ENCODE measurements at places on chromosomes 4 and X.
A peak's percentile ranks its signal among the peaks of the same experiment; 100 is the strongest.

- no peak for DNase-seq
Measured at GRCh38 chr4:133263104-133263503, 114.0 kb downstream of the PCDH10 start.

GRCh38 chrX:50407976-50408375, 62.6 kb downstream of the DGKK start:
- no peak for DNase-seq

DNA sequence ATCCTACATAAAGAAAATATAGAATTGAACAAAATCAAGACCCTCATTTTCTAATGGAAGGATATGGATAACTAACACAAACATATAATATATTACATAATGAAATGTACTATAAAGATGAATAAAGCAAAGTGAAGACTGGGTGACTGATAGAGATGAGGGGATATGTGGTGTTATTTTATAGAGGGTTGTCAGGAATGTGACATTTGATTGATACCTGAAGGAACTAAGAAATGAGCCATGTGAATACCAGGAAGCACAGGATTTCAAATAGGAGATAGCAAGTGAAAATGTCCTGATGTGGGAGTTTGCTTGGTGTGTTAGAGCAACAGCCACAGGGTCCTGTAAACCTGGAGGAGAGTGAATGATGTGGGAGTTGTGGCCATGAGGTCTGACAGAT, 40.1 kb upstream of the GNPDA2 start:
- no peak for DNase-seq

DNA sequence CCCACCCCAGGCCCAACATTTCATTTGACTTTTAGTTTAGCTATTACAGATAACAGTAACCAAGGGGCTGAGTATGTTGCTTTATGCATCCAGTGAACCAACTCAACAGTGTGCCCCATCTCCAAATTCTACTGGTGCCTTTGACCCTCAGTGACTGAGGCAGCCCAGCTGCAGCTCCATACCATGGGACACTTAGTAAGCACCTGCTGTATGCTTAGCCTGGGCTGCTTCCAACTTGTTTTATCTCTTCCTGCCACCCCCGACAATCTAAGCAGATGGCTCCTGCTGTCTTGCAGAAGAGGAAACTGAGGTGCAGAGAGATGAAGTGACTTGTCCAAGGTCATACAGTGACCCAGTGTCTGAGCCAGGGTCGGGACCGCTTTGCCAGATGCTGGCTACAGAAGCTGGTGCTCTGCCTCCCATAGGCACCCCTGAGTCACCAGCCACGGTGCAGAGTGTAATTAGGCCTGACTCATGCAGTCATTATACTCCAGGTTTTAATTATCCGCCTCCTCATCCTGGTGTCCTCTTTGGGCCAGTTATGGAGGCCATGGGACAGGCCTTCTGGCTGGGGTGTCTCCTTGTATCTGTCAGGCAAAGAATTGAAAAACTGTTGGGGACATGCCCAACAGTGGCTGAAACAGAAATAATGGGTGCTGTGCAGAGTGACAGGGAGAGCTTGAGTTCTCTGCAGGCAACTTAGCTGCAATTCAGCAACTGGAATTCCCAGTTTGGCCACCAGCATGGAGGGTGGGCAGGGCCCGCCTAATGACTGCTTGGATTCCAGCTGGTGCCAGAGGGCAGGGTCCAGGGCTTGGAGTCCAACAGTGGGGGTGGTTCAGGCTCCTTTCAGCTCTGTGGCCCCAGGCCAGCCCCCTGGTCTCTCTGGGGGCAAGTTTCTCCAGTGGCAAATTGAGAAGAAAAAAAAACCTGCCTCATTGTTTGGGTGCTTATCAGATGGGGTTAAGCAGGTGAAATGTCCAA, 8.2 kb upstream of the GPR78 start:
- DNase-seq: no peak

- DNase-seq: no peak
Measured at GRCh38 chr4:112857461-112857860, 192.0 kb upstream of the ANK2 start.

- DNase-seq: no peak
Measured at GRCh38 chr4:82522472-82522871, 39.3 kb downstream of the TMEM150C start.

GRCh38 chr4:56976283-56976836, 1.0 kb downstream of the NOA1 start:
- no peak for DNase-seq

GRCh38 chr4:125780164-125780563, 465.4 kb downstream of the FAT4 start:
- no peak for DNase-seq

GRCh38 chrX:97587171-97587570, 703.5 kb downstream of the RPA4 start:
- no peak for DNase-seq

DNA sequence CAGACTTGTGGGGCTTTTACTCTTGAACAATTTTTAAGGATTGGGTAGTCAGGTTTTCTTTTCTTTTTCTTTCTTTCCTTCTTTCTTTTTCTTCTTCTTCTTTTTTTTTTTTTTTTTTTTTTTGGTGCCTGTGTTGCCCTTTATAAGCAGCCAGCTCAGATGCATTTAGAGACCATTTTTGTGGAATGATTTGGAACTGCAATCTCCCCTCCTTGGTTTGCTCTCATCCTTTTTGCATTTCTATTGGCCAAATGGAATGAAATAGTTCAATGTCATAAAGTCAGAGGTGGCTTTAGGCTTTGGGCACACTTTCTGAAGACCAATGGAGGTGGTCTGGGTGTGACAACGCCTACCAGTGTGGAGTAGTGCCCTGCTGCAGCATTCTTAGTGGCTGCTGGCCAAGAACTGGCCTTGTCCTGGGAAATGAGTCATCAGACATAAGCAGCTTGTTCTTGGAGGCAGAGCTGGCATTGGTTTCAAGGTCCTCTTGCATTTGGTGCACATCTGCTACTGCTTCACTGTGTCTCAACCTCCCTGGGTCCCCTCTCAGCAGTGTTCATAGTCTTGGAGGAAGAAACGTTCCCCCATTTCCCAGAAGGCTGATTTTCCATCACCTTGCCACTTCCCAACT, 84.5 kb downstream of the CT47B1 start:
- no peak for DNase-seq

DNA sequence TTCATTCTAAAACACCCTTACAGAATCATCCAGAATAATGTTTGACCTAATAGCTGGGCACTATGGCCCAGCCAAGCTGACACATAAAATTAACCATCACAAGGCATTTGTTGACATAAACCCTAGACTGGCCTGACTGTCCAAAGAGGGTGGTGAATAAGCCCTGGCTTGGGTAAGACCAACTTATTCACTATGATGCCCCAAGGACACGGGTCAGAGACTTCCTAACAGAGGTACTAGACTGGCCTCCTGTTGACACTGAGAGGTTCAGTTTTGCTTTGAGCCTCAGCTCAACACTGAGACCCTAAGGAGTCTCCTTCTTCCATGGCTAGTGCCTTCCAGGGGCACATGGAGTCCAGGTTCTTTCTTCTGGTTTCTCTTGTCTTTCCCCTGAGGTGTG, 21.3 kb downstream of the FGF2 start:
- no peak for DNase-seq

- no peak for DNase-seq
Measured at GRCh38 chr4:3019145-3019846, 55.0 kb downstream of the HTT-AS start.

- DNase-seq: no peak
Measured at GRCh38 chrX:31228415-31228832, 156.6 kb upstream of the FTHL17 start.

DNA sequence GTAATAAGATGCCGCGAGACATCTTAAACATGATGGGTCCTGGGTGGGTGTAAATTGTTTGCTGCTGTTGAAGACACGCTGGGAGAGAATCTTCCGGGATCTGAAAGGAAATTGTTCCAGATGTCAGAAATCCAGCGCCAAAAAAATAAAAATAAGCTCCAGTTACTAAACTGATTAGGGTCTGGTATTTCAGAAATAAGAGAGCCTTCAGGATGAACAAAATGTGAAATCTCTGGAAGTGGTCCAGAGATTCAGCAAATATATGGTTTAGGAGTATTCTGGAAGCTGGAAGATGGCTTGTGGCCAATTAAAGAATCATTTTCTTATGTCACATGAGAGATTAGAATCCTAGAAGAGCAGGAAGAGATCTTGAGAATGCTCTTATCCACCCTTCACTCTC, 75.8 kb upstream of the NHS start:
- DNase-seq: no peak

GRCh38 chrX:46849933-46850332, 13.1 kb downstream of the RP2 start:
- no peak for DNase-seq

GRCh38 chrX:27445438-27445837, 17.7 kb downstream of the PPP4R3C start:
- no peak for DNase-seq

GRCh38 chr4:159012381-159012780, 90.5 kb upstream of the RAPGEF2 start:
- DNase-seq: no peak

DNA sequence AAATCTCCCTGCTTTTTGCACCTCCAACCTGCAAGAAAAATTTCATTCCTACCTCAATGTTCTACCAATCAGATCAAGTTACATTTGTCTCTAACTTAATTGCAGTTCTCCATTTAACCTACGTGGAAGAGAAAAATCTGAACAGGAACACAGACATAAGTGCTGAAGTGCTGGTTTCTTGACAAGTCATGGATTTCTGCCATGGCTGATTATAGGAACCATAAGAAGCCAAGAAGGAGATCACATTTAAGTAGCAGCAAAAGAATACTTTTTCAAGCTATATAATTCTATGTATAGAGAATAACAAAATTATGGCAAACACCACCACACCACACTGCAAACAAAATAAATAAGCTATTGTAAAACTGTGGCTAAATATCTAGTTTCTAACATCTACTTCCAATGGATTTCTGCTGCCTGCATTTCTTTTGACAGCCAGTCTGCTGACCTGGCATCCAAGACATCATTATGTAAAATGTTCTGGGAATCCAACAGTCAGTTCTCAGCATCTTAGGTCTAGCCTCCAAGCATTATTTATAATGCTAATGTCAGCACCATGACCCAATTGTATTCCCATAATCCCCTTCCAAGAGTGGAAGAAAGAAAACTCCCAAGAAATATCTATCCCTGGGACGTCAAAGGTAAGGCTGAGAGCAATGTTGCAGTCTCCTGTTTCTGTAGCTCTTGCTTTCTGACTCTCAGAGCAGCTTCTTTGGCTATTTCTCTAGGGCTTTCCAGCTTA, 50.8 kb upstream of the GAB1 start:
- no peak for DNase-seq

DNA sequence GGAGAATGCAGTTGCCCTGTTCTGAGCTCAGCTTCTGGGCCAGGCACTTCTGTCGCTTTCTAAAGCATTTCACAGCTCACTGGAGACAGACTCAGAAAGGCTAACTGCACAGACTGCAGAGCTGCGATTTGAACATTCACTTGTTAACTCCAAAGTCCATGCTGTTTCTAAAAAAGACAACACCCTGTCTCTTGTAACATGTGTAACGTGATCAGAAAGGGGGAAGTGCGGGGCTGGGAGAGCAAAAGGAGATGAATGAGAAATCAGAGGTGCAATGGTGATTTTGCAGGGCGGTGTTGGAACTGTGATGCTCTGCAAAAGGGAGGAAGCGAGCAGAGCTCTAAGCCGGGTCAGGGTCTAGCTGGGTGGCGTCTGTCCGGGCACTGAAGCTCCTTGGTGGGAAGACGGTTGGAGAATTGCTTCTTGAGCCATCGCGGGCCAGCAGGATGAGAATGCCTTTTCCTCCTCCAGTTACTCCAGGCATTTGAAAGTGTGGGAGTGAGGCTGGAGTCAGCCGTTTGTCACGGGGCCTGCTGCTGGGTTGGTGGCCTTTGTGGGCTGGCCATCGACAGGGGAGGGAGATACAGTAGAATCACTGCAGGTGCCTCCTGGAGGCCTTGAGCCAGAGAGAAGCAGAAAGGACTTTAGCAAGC, 20.3 kb downstream of the TBC1D14 start:
- no peak for DNase-seq

DNA sequence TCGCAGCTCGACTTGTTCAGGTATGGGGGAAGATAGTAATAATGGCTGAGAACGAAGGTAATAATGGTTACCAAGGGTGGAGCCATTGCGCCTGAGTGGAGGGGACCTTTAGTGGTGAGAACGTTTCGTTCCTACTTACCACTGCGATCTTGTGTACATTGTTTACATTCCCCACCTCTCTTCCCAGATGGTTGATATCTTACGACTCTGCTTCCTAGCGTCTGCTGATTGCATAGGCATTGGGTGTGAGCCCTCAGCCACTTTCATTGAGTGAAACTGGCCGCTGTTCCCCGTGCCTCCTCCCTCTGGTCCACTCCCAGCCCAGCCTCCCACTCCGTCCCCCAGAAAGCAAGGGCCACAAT, 850 bp downstream of the IGBP1 start:
- no peak for DNase-seq

DNA sequence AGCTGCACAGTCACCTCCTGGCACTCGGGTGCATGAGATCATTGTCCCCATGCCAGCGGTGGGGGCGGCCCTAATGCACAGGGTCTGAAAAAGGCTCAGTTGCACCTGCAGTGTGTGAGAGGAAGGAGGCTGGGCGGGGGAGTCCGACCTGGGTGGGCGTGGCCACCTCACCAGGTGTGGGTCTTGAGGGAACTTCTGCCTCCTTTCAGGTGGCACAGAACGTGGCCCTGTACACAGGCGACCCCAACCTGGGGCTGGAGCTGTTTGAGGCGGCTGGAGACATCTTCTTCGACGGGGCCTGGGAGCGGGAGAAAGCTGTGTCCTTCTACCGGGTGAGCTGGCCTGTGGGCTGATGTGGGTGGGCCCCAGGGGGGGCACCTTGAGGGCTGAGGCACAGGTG, 34.3 kb upstream of the HTRA3 start:
- DNase-seq: no peak

GRCh38 chrX:129984111-129984958, 1.9 kb downstream of the BCORL1 start:
- peak; percentile 24 for DNase-seq

GRCh38 chr4:113773014-113773413, 11.5 kb upstream of the CAMK2D start:
- DNase-seq: no peak

DNA sequence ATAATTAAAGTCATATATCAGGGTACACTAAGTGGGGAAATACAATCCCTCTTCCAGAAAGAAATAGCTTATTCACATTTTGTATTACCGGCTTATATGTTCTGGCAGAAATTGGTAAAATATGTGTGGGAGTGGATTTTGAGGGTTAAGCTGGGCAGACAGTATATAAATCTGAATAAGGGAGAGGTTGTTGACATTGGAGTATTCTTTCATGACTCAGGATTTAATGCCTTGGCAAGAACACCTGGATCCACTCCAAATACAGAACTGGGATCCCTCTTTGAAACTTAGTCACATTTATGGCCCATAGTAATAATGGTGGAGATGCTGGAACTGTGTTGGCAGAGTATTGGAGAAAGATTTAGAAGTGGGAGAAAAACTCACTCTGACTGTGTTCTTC, 54.3 kb upstream of the TET2 start:
- no peak for DNase-seq

- no peak for DNase-seq
Measured at GRCh38 chr4:171521726-171522125, 291.5 kb upstream of the GALNTL6 start.

DNA sequence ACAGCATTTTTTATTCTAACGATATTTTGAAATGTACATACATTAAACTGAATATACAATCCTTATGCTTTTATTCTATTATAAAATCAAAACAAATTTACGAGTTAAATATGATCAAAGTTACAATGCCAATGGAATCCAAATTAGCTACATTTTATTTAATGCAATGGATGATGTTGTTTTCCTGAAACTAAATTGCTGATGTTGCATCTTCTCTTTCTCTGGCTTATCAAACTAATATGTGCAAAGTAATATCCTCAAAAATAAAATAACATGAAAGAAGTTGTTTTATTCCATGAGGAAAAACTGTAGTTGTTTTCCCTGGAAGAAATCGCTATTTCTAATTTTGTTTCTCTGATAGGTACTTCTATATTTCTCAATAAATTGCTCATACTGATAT, 106.8 kb downstream of the ASB9 start:
- no peak for DNase-seq
